Activated naive CD4-positive, alpha-beta T cell treated with Interleukin-2 at 50 U/mL for 16 hours (primary cell): ENCODE measurements at places on chromosomes 4 and X.

- DNase-seq = no peak
Observed at GRCh38 chrX:109312757-109313156, 169.1 kb downstream of the GUCY2F start.

DNA sequence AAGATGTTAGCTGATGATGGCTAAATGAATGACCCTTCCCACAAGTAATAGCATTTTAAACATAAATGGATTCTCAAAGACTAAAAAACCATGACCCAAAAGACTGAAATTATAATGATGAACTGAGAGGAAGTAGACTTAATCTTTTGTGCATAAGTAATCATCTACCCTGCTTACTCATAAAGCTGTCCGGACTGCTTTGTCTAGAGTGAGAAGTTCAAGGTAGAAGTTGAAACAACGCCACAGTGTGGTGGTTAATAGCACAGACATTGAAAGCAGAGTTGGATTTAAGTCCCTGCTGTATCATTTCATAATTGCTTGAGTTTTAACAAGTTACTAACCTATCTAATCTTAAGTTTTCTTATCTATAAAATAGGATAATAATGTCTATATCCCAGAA, 346.6 kb downstream of the CENPC start:
- no peak for DNase-seq

- DNase-seq = no peak
Observed at GRCh38 chr4:11415409-11416070, 13.2 kb downstream of the HS3ST1 start.

- no peak for DNase-seq
Observed at GRCh38 chr4:165464376-165464775, 85.6 kb downstream of the CPE start.

DNA sequence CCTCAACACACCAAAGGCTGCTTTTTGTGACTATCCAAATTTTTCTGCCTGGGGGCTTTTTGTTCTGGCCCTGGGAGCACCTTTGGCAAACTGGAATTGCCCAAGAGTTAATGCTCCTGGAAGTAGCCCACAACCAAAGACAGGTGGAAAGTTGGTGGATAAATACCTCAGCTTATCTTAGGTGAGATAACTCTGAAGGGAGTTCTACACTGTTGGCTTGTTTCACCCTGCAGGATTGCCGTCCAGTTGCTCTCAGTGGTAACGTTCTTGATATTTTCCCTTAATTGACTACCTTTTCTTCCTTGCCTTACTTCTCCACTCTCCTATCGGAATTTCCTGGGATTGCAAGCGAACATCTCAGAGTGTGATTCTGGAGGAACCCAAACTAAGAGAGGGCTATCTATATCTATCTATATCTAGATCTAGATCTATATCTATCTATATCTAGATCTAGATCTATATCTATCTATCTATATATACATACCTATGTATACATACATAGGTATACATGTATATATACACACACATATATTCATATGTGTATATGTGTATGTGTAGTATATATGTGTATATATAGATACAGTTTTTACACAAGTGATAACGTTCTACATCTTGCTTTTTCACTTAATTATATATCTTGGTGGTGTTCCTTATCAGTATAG, 82.6 kb upstream of the DHX15 start:
- no peak for DNase-seq

DNA sequence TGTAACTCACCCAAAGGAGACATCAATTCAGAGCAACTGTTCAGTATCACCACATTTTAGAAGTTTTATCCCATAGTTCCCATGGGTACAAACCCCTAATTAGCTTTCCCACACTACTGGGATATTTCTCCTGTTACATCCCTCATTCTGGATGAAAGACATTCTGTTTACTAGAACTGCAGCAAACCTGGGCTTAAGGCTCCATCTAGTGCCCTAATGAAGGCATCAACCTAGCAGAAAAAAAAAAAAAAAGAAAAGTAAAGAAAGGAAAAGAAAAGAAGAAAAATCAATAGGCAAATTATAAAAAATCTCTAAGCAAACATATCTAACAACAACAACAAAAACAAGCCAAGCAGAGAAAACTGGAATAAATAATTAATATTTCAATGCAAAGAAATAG, 133.7 kb upstream of the CPXCR1 start:
- no peak for DNase-seq

- DNase-seq = no peak
Observed at GRCh38 chrX:154600759-154601374, 15.9 kb downstream of the CTAG1A start.

DNA sequence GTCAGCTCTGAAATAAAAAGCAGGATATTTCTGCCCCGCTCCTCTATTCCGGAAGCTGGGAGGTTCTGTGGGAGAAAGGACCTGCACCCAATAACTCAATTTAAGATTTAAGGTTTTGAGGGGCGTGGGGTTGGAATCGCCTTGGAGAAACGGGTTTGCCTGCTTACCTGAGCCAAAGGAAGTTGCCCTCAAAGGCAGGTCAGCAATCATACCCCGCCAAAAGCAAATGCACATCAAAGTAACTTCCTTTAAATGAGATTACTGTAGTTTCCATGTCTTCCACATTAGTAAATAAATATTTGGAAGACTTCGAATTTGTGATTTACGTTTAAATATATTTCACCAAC, 978 bp upstream of the HS3ST1 start:
- no peak for DNase-seq

GRCh38 chr4:70614184-70614555, 14.4 kb upstream of the ENAM start:
- no peak for DNase-seq

- DNase-seq = no peak
Observed at GRCh38 chr4:48122756-48123155, 11.3 kb downstream of the TXK start.

GRCh38 chrX:95318882-95319281, 1365.8 kb upstream of the DIAPH2 start:
- no peak for DNase-seq

DNA sequence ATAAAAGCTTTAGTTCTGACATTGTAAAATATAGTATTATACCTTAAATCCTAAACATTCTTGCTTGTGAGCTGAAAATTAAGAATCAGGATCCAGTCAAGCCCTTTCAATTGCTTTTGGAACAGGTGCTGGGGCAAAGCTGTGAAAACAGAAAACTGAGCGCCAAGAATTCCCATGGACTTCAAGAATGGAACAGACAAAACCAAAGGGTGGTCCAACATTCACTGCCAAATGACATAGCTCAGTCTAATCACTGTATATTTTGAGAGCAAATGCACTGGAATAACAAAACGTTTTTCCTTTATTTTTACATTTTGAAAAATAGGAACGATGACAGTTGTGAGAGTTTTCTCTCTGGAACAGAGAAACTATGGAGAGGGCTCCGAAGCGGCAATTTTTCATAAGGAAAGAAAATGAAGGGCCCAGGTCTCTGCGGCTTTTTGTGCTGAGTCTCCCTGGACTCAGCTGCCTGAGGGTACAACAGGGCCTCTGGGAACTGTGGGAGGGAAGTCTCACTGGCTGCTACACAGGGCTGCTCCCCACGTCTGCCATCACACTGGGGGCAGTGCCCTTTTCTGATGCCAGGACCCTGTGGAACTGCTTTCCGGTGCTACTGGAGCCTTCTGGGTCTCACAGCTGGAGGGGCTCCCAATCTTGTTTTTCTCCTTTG, 56.0 kb upstream of the BMPR1B start:
- DNase-seq = no peak

DNA sequence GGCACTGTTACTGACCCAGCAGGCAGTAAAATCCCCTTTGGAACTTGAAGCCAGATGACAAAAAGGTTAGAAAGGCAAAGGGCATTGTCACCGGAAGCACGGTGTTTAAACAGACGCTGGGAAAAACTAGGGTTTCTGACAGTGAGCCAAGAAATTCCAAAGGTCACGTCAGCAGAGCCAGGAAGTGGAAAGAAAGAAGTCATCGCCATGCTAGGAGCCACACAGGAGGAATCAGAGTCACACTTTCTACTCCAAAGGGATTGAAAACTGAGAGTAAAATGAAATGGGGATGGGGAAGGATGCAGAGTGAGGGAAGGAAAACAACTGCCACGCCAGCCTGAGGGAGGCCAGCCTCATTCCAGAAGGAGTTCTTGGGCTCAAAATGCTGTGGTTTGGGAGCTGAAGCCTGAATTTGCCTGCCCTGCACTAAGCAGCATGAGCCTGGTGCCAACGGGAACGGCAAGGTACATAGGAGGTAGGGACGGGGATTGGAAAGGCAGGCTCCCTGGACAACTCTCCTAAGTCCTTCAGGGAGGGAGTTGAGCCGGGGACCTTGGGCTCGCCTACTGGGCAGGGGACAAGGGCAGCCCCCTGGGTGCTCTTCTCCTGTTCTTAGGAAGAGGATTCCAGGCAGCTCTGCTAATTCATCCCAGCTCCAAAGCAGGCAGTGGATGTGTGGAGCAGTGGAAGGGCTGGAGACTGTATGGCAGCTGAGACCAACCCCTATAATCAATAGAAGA, 66.8 kb downstream of the SOWAHB start:
- no peak for DNase-seq

- DNase-seq = no peak
Observed at GRCh38 chr4:39085891-39086290, 23.9 kb downstream of the KLHL5 start.

- DNase-seq = no peak
Observed at GRCh38 chr4:75779105-75779757, 54.9 kb downstream of the USO1 start.

DNA sequence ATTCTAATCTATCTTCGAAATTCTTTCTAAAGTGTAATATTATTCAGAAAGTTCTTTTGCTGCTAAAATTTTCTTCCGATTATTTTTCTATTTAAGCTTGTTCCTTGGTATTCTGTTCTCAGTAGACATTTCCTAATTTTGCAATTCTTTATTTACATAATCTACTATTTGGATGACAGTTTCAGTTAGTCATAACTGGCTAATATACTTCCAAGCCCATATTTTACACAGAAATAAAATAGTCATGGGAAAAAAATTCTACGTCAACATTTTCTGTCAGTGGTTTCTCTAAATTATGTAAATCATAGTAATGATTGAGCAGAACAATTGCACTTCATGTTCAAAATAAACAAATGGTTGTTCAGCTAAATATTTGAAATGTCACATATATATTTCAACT, 178.0 kb upstream of the ANKRD50 start:
- no peak for DNase-seq

DNA sequence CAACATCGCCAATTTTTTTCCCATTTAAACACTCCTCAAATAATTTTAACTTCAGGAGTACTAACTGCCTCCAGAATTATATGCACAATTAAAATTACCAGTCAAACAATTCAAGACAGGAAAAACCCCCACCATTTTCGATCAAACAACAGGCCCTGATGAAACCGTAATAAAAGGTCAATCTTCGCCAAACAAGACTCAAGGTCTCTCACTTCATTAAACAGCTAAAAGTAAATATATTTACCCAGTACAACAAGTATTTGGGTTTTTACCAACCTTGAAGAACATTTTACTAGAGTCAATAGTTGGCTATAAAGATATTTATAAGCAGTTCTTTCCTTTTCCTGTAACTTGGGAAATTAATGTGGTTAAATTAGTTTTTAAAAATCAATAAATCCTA, 28.3 kb downstream of the RFC1 start:
- no peak for DNase-seq

DNA sequence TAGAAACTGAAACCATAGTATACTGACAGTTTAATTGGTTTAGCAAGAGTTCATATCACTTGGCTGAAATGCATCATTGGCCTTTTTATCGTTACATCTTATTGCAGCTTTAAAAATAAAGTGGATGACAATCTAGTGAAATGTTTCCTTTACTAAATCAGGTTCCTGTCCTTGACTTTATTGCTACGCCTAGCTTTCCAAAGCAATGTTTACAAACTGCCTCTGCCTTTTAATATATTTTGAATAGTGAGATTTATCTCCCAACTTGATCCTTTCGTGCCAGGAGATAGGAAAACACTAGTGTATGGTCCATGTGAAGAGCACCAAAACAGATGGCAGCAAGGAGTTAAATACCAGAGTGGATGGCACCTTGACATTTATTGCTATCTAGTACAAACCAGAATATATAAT, 67.0 kb downstream of the GPC3 start:
- DNase-seq = no peak

GRCh38 chr4:126264839-126265238, 950.1 kb downstream of the FAT4 start:
- DNase-seq = no peak

- DNase-seq = peak; percentile 1
Observed at GRCh38 chrX:78514852-78515251, 144.3 kb downstream of the RTL3 start.

GRCh38 chrX:31854716-31855115, 782.9 kb upstream of the FTHL17 start:
- no peak for DNase-seq

DNA sequence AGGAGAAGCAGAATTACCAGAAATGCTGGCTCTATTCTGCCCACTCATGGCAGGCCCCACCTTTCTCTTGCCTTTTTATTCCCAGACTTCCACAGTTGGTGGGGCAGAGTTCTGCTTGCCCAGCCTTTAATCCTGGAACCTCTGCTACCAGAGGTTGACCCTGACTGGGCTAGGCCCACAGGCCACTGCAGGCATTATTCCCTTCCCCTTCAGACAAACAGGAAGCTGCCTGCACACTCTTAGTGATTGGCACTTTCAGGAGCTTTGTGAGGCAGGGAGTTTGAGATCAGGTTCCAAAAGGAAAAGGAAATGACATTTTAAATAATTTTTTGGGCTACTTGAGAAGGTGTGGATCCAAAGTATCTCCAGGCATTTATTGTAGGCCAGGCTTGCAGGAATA, 18.8 kb downstream of the MSN start:
- DNase-seq = no peak

DNA sequence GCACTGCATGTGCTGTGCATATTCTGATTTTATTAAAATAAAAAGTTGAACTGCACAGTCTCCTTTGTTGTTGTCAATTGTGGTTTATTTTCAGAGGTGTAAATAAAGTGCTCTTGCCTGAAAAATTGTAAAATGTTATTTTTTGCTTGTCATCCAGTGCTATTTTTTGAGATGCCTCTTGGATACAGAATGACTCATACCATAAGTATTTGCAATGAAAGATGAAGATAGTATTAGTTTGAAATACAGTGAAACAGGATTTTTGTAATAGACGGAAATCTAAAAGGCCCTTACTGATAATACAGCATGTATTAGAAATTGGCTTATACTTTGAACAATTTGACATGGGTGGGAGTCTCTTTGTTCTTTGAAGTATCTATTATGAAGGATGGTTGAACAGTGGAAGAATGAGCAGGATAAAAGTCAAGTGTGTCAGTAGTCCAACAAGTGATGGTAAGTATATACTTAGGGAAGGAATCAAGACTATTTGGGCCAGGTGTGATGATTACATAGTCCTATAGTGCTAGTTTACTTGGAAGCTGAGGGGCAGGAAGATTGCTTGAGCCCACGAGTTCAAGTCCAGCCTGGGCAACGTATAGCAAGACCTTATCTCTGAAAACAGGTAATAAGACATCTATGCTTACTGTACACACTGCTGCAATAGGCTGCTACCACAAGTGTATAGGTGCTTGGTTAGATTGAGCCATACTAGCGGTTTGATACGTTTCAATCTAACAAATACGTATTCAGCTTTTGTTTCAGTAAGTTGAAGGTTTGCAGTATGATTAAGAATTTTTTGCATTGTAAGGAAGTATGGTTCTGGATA, 16.4 kb downstream of the DDX3X start:
- no peak for DNase-seq

- DNase-seq = no peak
Observed at GRCh38 chrX:30973784-30974427, 84.9 kb upstream of the TAB3 start.

GRCh38 chr4:159281771-159282170, 178.9 kb downstream of the RAPGEF2 start:
- DNase-seq = no peak
